ENCODE measurements at places on chromosomes 3 and 15.

- no peak for DNase-seq
Observed at GRCh38 chr3:148439254-148439822, 258.4 kb upstream of the AGTR1 start.

DNA sequence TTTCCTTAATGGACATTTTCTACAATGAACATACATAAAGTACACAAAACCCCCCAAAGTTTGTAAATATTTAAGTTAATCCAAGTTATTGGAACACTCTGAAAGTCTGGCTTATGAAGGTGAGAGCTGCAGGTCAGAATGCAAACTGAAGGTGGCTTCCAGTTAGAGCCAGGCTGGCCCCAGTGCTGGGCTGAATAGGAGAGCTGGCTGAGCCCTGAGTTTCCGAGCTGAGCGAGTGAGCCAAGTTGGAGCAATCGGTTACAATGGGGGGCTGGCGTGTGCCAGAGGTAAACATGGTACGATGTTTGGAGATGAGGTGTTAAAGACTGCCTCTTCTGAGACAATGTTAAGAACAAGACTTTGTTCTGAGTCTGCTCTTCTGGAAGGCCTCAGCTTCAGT, 230.8 kb upstream of the MCTP2 start:
- DNase-seq = no peak

- DNase-seq = no peak
Observed at GRCh38 chr15:73840771-73841170, 32.6 kb upstream of the TBC1D21 start.

GRCh38 chr3:152853196-152853595, 18.3 kb downstream of the P2RY1 start:
- DNase-seq = no peak

DNA sequence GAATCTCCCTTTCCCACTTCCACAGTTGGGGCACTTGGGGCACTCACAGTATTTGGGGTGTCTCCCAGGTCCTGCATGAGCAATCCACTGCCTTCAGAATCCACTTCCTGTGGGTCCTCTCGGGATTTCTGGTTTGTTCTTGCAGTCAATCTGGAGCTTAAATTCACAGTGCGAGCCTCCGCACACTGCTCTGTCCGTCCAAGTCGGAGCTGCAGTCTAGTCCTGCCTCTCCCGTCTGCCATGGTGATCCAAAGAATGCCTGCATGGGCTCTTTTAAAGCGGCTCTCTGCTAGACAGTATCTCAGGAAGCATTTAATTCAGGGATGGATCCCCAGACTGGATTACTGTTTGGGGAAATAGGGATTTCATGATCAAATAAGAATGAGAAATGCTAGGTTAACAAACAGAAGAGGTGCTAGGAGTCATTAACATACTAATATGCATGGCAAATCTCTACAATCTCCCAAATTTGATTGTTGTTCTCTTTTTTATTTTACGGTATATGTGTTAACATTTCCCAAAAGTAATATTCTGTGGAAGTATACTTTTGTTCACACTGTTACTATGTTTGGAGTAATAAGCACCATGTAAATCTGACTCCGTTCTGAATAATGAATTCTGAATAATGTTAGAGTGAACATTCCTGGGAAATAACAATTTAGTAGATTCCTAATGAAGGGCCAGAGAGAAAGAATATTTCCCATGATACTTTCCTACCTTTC, 142.5 kb downstream of the HCN4 start:
- no peak for DNase-seq

DNA sequence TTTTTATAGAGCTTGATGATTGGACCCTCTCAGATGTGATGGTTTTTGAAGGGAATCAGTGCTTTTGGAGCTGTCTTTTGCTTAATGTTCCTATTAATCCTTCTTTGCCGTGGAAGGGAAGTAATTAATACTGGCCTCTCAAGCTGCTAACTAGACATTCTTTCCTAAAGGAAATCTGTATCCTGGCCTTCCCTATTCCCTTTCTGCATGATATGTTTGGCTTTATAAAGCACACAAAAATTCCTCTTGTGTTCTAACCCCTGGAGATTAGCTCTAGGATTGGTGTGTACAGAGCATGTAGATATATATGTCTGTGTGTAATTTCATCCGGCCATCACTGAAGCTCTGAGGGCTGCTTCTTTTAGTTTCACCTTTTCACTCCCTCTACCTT, 6.9 kb downstream of the ATXN7 start:
- no peak for DNase-seq

DNA sequence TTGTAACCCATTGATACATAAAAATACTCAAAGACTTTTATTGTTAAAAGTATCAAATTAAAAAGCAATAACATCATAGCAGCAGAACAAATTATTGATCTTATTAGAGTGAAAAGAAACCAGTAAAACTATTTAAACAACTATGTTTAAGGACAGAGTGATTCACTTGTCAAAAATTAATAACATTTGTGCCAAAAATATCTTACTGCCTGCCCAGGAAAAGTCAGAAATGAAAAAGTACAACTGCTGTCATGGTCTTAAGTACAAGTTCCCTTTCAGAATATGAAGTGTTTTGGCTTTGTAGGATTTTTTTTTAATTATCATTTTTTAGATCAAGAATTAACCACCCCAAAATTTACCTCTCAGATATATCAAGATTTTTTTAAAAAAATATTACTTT, 3.4 kb downstream of the IFT57 start:
- DNase-seq = no peak

GRCh38 chr15:70251246-70251990, 153.7 kb upstream of the TLE3 start:
- no peak for DNase-seq

GRCh38 chr3:97822359-97822775, 556 bp downstream of the CRYBG3 start:
- no peak for DNase-seq

- DNase-seq = no peak
Observed at GRCh38 chr3:161212906-161213305, 8.2 kb upstream of the NMD3 start.

DNA sequence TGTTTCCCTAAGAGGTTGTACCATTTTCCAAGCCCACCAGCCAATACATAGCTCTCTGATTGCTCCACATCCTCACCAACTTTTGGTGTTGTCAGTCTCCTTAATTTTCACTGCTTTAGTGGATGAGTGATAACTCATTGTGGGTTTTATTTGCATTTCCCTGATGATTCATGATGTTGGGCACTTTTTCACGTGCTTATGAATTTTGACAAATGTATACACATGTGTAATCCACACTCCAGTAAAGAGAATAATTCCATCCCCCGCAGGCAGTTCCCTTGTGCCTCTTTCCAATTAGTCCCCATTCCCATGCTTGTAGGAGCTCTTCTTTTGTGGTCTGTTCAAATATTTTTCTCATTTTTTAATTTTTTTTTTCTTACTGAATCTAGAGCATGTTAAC, 52.4 kb downstream of the ANP32A start:
- no peak for DNase-seq

- no peak for DNase-seq
Observed at GRCh38 chr3:70527026-70527425, 214.6 kb upstream of the MDFIC2 start.

DNA sequence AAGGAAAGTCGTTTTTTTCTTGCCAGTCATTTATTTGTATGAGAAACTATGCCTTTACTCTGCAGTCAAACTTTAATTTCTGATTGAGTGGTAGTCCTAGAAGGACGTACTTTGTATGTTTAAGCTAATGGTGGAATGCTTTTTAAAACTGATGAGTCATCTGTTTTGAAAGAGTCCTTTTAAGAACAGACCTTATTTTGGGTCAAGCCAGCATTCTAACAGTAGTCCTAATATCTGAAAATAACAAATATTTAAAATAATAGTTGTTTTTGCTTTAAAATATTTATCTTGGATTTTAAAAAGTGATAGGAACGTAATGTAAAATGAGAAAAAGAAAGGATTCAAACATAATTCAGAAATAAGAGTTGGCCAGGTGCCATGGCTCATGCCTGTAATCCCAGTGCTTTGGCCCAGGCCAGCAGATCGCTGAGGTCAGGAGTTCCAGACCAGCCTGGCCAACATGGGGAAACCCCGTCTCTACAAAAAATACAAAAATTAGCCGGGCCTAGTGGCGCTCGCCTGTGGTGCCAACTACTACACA, 1.3 kb upstream of the LRRC58 start:
- no peak for DNase-seq

DNA sequence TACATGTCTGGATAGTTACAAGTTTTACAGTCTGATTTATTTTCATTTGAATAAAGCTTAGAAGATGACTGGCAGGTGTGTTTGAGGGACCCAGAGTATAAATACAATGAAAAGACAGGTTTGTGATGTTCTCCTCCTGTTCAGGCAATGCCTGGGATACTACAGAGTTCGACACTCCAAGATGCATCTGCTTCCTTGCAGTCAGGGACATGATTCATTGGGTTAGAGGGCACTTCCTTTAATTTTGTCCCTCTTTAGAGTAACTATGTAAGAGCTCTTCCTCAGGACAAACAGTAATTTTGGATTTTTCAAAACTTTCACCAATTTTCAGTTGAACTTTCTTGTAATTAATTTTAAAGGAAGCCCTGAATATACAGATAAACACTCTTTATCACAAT, 102.0 kb downstream of the LMLN start:
- no peak for DNase-seq

- DNase-seq = no peak
Observed at GRCh38 chr3:189766416-189766815, 135.2 kb downstream of the TP63 start.

DNA sequence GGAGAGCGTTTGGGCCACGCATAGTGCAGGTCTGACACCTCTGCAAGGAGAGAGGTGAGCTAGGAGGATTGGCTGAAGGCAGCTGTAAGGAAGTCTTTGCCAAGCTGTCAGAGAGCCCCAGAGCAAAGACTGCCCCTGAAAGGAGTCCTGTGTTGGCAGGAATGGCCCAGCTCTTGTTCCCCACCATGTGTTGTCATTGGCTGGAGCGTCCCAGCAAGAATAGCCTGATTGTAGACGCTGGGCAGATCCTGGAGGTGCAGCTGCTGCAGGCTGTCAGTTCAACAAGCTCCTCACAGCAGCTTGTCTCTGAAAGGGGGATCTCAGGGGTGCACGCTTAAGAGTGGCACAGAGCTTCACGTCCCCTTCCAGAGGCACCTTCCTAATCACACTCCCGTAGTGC, 237.6 kb downstream of the FEZF2 start:
- DNase-seq = no peak

DNA sequence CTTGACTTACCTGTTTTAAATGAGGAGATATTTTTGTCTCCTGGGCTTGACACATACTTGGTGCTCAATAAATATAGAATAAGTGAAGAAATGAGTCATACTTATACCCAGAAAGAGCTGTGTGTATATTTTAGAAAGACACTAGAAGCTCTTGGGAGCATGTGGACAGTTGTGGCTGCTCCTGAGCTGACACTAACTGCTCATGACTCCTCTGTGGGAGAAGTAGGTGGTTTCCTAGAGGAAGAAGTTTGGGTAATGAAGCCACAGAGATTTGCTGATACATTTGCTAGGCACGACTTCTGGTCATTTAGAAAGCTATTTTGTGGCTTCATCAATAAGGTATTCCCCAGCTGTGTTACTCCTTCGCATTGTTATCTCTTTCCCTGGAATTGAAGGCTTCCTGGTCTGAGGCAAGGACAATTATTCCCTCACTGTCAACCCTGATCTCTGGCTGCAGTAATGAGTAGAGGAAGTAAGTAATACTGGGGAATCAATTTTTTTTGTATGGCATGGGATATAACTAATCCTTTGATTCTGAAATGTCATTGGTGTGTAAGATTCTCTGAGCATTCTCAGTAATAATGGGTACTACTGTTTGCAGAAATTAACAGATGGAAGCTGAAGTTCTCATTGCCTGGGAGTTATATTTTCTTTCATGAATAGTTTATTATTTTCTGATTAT, 79.6 kb upstream of the DCBLD2 start:
- DNase-seq = no peak

- DNase-seq = no peak
Observed at GRCh38 chr3:20072422-20072821, 32.2 kb downstream of the KAT2B start.

Measured in NCI-H345 (cell line).